ENCODE measurements at places on chromosomes 1 and 21. TPM values are rescaled to one million over a fixed set of nuclear protein-coding genes. Genes with fewer than 3 reads are reported as not detected.

GRCh38 chr1:107413546-107413945, 272.7 kb downstream of the NTNG1 start:
- no peak for DNase-seq

- no peak for DNase-seq
These were observed at the start of gene CACNA1E for GRCh38 chr1:181483285-181484195. TSS of gene CACNA1E (plus strand) at chr1:181483517. CDS start at chr1:181483745, 228 bp downstream.

DNA sequence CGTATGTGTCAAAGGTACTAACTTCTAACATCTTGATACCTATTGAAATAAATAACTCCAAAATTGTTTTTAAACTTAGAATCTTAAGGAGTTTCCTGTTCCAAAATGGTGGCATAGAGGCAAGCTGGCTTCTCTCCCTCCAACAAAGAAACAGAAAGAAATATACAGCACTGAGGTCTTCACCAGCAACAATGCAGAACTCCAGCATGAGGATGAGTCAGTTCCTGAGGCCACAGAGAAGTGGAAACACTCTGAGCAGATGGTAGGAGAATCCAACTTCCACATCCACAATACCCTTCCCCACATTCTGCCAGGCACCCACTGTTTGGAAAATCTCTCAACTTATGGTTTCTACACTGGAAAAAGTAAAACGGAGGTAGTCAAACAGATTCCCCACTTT, 12.2 kb upstream of the PPIH start:
- no peak for DNase-seq

DNA sequence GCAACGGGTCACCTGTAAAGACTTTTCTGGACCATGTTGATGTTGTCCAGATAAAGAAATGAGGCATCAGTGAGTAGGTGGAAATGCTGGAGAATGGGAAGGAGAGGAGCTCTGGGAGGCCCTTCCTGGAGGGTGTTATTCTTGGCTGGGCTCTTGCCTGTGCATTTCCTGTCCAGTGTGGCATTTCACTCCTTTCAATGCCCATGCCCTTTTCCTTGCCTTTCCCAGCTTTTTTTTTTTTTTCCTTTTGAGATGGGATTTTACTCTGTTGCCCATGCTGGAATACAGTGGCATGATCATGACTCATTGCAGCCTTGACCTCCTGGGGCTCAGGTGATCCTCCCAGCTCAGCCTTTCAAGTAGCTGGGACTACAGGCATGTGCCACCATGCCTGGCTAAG, 11.8 kb downstream of the NOS1AP start:
- DNase-seq, result peak; percentile 35

DNA sequence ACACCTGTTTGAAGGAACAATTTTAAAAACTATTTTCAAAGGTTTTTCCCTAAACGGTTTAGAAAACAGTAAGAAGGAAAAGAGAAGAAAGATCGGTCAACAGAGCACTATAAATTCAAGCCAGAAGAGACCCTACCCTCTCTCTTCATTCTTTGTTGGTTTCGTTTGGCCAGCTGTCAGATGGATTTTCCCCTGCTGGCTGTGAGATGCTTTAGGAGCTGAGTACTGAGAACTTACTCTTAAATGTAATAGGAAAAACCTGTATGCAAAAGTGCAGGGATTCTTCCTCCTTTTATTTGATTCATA, 1.3 kb upstream of the TXNIP start:
- DNase-seq, result no peak

DNA sequence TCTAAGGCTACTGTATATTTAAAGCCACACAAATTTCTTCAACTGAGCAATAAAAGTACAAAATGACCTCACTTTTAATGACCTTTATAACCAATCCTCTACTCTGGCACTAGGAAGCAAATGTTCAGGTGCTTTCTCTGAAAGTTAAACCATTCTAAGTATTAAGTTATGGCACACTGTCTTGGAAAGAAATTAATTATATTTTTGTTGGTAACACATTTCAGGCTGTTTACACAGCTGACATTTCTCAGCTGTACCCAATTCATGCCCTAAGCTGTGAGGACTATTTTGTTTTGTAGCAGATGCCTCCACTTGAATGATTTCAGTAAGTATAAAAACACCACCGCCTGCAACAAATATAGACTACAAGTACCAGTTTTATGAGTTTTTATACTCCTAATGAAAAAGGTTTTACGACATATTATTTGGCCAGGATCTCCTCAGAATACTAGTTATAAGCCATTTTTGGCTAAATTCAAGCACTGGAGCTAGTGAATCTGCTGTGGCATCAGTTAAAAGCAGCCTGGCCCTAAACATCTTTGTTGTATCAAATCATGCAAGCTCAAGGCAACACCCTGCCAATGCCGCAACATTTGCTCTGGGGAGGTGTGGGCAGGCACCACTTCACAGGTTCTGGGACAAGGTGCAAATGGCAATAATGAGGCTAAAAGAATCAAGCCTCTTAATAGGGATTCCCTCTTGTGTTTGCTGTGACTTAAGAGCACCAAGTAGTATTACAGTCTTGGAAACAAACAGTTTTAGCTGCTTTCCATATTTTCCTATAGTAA, 228.4 kb upstream of the DMRTA2 start:
- no peak for DNase-seq

DNA sequence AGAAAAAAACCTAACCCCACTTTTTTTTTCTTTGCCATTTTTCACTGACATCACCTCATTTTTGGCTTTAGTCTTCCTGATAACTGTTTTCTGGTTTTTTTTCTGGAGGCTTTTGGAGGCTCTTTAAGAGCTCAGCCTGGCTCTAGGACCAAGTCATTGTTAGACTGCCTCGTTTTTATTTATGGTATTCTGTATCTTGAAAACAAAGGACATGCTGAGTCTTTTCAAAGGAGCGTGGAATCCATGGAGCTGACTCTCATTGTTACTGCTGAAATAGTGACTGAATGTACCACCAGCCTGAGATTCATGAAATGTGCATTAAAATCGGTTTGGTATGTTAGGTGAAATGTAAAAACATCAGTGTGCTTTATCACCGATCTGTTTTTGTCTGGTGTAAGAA, 28.0 kb downstream of the RASAL2 start:
- DNase-seq, result no peak

DNA sequence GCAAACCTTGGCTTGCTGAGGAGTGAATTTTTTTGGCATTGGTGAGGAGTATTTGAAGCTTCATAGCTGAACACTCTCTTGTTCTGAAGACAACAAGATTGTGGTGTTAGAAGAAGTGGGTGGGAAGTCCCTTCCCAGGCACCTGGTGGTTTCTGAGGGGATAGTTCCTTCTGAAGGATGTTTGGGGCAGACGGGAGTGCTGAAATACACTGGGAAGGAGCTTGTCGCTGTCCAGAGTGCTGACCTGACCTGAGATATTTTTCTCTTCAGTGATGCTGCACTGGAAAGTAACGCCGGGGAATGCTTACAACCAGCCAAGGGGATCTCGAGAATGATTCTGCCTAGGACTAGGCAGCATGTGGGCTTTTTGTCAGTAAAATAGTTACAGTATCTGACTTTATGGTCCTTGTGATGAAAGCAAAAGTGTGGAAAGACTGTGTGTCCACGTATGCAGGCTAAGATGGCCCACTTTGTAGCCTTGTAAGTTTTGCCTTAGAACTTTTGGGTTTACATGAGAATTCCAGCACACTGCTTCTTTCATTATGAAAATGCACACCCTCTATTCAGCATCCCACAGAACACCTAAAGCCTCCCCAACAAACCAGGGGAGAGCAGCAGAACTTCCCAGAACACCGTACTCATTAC, 33.1 kb upstream of the NFASC start:
- DNase-seq, result no peak

GRCh38 chr1:57137980-57138379, 172.2 kb upstream of the C8B start:
- no peak for DNase-seq

- DNase-seq, result no peak
These were observed 51.8 kb downstream of the CD46 start for GRCh38 chr1:207803678-207804077.

DNA sequence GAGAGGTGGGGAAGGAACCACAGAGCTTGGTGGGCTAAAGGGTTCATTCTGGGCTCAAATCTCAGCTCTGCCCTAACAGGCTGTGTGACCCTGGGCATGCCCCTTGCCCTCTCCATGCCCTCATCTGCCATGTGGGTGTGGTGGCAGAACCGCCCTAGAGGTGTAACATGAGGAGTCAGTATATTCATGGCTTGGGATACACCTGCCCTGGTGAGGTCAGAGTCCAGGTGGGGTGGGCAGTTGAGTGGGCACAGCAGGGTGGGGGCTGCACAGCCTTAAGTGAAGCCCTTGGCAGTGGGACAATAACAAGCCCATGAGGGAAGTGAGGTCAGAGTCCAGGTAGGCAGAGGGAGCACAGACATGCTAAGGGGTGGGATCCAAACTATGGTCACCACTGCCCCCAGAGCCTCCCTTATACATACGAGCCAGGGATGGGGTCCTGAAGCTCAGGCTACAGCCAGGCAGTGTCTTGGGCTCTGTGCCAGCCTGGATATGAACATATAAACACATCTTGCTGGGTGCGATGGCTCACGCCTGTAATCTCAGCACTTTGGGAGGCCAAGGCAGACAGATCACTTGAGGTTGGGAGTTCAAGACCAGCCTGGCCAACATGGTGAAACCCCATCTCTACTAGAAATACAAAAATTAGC, 59.0 kb upstream of the EFHD2 start:
- no peak for DNase-seq

The USH2A gene
- not detected for total RNA-seq

The TFAP2E gene
- 6.1 TPM for total RNA-seq

The SMPDL3B gene
- 16.4 TPM for total RNA-seq

The KIF17 gene
- total RNA-seq, result 2.4 TPM

The GSTM1 gene
- total RNA-seq, result not detected

The TTC24 gene
- not detected for total RNA-seq
